ENCODE measurements at places on chromosomes 11 and 22.

- DNase-seq = no peak
These were observed at the start of gene MUC5AC for GRCh38 chr11:1157645-1158591. TSS of gene MUC5AC (plus strand) at chr11:1157953. CDS start at chr11:1158000, 47 bp downstream.

DNA sequence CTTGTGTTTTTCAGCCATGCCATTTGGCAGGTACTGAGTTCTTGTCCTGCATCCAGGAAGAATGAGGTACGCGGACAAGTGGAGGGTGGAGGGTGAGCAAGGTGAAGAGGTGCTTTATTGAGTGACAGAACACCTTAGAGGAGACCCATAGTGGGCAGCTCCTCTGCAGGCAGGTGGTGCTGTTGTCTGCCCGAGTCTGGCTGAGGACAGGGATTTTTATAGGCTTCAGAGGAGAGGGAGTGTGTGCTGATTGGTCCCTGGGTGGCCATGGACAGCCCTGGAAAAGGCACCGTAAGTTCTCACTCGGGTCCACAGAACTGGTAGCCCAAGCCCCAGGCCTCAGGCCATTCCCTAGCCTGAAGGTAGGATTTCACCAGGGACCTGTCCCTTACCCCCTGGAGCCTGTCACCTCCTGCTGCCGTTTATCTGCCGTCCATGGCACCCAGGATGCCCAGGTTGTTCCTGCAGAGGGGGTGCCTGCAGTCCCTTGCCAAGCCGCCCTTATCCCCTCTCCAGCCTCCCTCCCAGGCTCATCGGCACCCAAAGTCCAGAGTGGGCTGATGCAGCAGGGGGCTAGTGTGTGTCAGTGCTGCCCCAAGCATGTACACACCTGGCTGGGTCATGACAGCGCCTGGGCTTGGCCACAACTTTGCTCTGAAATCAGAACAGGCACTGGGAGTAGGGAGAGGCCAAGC, 213.6 kb downstream of the LRRC4C start:
- DNase-seq = no peak

DNA sequence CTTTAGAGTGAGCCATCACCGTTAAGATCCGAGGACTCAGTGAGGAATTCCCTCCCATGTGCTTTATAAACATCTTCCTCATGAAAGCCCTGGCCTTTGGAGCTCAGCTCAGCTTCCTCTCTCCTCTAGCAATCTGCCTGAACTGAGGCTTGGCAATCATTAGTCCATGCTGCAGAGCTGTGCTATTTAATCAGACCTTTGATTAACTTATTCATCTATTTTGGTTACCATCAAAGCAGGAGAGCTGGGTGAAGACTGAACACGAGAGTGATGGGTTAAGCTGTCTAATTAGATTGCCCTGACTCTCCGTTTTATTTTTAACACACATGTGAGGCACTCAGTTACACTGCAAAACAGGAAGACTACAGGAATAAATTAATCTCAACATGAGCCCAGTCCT, 351.3 kb downstream of the LARGE1 start:
- no peak for DNase-seq

- DNase-seq = no peak
These were observed 18.9 kb downstream of the TEAD1 start for GRCh38 chr11:12693094-12693478.

DNA sequence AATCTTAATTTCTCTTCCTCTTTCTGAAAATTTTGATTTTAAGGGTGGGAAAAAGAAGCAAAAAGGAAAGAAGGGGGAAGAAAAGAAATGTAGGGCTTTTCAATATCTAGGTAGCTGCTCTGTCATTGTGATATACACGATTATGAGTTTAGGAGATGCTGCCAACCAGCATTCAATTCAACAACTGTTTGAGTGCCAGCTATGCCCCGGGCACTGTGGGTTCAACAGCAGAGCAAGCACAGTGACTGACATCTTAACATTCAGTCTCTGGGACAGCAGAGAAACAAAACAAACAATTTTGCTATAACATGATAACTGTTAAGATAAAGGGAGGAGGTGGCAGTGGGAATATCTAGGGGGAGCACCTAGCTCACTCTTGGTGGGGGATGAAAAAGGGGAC, 91.6 kb downstream of the DBX1 start:
- DNase-seq = no peak

GRCh38 chr11:112042161-112042960, 17.2 kb downstream of the DLAT start:
- no peak for DNase-seq

DNA sequence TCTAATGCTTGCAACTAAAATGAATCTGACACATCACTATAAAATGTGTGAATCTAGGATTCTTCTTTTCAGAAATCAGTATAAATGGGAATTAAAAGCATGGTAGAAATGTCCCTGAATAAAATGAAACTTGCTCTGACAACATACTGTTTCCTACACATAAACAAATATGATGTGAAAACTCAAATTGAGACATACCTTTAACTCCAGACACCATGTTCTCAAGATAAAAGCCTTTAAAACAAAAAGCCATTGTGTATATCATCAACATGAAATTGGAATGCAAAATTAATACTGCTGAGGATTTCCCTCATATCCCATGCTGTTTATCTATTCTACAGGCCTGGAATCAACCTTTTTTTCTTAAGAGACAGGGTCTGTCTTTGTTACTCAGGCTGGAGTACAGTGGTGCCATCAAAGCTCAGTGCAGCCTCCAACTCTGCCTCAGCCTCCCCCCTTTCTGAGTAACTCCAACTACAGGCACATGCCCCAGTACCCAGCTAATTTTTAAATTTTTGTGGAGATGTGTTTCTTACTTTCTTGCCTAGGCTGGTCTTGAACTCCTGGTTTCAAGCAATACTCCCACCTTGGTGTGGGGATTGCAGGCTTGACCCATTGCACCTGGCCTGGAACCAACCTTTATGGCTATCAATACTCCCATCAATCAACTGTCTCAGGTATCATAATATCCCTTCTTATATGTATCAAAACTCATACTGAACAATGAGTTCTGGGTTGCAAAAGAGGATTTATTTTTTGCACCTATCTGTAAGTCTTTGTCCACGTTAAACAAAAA, 6.7 kb downstream of the TAF1D start:
- no peak for DNase-seq

- DNase-seq = no peak
These were observed 5.8 kb downstream of the SLC1A2 start for GRCh38 chr11:35413598-35413997.

DNA sequence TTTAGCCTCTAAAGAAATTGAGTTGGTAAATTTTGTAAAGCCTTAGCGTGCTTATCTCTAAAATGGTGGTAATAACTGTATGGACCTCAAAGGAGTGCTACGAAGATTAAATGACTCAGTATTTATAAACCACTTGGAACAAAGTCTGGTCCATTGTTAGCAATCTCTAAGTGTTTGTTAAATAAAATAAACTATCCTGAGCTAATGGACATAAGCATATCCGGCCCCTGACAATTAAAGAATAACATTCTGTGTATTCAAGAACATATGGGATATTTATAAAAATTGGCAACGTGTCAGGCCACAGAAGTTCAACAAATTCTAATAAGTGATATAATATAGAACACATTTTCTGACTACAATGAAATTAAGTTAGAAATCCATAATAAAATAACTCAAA, 71.0 kb downstream of the MYEOV start:
- no peak for DNase-seq

Measured in activated gamma-delta T cell treated with anti-CD3 and anti-CD28 coated beads, Interleukin-2, amount 50 U/mL, for 16 hours (primary cell).